ENCODE measurements at places on chromosomes 7 and 10.

- no peak for DNase-seq
Measured at GRCh38 chr10:113264333-113265131, 288.3 kb upstream of the HABP2 start.

DNA sequence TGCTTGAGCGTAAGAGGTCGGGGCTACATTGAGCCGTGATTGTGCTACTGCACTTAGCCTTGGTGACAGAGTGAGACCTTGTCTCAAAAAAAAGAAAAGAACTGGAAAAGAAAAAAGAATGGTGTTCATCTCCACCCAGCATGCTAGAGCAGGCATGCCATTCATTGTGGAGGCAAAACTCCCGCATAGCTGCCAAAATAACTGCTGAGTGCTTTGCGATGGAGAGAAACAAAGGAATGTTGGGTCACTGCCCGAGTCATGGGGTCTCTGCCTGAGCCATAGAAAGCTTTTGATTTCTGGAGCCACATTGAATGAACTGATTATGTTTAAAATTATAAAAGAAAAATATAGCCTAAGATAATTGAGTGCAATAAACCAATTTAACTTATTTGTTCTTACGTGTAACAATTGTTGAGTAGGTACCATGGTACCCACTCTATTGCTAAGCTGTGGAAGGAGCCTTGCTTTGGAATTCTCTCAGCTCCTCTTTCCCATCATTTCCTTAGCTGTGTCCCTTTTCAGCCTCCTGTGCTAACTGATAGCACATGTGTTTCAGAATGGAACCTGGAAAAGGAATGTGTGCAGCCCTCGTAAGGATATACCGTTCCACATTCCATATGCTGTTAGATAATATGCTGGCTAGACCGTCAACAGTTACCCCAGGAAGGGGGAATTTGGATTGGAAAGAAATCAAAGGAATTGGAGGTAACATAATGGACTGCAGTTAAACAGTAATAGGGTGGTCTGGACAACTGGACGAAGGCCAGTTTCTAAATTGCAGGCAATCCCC is 99.0 kb downstream of the KIAA1217 start:
- DNase-seq = no peak

DNA sequence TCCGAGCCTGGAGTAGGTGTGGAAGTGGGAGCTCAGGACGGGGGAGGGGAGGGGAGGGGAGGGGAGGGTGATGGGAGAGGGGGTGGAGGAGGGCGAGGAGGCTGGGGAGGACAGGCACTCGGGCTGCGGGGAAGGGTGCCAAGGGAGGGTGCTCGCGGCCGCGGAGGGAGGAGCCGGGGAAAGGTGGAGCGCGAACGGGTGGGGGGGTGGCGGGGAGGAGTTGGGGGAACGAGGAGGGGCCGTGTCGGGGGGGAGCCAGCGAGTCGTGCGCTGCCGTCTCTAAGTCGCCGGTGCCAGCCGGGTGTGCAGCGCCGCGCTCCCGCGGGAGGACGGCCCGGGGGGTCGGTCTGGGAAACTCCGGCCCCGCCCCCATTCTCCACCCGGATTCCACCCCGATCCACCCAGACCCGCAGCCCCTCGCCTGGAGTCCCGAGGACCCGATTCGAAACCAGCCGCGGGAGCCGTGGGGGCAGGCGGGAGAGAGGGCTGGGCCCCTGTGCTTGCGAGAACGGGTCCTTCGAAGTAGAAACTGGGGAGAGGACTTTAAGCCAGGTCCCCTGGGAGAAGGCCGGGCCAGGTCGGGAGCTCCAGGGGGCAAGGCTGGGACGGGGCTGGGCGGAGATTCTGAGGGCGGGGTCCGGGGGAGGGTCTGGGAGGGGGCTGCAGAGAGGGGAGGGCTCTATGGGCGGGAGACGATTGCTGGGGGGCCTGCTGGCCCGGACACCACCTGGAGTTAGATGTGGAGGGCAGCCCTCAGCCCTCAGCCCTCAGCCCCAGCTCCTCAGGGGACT is at the start of gene ZNF467:
Gene ZNF467 (minus strand): TSS at position 143 of the 791 bp plus-strand sequence. CDS start 2,556 bp downstream, outside the sequence.
- DNase-seq = no peak

DNA sequence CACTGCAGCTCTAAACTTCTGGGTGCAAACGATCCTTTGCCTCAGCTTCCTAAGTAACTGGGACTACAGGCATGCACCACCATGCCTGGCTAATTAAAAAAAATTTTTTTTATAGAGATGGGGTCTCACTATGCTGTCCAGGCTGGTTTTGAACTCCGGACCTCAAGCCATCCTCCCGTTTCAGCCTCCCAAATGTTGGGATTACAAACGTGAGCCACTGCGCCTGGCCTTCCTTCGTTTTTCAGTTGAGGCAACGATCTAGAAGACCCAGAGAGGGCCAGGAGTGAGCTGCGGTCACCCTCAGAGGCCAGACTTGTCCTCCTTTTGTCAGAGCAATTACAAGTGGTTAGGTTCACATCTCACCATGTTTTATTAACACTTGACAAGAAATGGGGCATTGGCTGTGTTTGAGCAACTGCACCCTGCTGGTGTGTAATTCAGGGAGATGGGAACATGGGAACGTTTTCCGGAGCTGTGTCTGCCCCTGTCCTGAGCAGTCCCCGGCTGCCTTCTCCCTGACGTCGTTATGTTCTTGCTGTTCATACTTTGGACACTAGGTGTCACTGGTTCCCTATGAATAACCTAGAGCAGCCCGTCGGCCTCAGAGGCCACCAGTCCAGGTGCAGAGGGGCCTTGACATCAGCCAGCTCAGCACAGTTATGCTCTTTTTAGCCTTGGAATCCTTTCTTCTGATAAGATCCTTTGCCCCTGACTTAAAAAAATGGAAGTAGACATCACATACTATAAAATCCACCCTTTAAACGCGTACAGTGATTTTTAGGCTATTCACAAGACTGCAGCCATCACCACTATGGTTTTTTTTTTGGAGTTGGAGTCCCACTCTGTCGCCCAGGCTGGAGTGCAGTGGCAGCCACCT is 375.0 kb downstream of the TYW1 start:
- peak; percentile 93 for DNase-seq

- DNase-seq = no peak
Measured at GRCh38 chr10:68171539-68172080, 60.3 kb downstream of the ATOH7 start.
